ENCODE measurements at places on chromosomes 5 and 9.
A peak's percentile ranks its signal among the peaks of the same experiment; 100 is the strongest.

DNA sequence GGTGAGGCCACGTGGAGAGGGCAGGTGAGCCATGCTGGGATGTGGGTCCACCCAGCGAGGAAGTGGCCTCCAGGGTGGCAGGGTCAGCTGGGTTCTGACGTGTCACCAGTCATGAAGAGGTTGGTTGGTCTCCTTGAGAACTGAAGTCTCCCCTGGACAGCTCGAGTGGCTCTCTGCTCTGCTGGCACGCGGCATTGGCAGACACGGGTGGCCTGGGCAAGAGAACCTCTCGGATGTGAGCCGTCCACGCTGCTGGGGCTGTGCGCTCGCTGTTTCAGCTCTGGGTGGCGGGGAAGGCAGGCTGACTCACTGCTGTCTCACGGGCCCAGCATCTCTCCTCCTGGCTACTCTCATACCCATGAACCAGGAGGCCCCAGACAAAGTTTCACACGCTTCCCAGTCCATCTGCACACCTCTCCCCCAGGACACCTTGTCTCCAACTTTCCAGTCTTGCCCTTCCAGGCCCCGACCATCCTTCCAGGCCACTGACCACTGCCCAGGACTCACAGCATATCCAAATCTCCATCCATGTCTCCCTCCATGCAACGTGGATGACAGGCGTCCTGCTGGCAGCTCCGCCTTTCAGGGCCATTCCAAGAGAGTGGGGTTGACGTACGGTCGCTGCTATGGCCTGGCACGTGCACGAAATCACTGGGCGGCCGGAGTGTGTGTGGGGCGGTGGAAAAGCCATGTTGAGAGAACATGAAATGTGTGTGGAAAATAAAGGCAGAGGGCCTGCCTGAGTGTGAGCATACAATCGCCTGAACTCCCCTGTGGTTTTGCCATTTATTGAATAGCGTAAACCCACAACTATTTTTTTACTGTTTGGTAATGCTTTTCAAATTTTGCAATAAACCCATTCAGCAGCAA, 145.0 kb upstream of the COL5A1 start:
- no peak for DNase-seq

- no peak for DNase-seq
Observed at GRCh38 chr9:9996259-9996658, 616.5 kb downstream of the PTPRD start.

DNA sequence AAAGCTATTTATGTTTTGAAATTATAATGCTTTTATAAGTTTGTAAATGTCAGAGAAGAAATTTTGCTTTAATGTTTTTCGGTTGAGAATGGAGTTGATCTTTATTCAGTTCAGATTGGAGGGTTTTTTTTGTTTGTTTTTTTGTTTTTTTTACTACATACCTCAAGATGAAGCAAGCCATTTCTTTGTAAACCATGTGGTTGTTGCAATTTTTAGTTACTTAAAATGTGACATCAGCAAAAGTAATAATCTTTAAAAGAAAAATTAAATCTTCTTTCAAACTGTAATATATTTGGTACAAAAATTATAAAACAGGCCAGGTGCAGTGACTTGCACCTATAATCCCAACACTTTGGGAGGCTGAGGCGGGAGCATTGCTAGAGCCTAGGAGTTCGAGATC, 102.6 kb downstream of the CDC42SE2 start:
- DNase-seq, result no peak

DNA sequence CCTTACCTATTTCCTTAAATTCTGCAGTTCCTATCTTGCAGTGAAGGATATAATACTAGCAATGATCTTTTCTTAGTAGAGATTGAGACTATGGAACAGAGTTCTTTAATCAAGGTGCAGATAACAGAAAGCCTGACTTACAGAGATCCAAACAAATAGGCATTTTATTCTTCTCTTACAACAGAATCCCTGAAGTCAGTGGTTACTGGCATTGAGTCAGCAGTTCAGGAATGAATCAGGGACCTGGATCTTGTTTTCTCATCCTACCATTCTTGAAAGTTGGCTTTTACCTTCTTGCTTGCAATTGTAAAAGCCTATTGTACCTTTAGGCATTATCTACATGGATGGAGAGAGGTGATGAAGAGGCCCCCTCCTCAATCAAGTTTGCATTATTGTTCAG, 47.5 kb upstream of the TLE4 start:
- DNase-seq, result no peak

DNA sequence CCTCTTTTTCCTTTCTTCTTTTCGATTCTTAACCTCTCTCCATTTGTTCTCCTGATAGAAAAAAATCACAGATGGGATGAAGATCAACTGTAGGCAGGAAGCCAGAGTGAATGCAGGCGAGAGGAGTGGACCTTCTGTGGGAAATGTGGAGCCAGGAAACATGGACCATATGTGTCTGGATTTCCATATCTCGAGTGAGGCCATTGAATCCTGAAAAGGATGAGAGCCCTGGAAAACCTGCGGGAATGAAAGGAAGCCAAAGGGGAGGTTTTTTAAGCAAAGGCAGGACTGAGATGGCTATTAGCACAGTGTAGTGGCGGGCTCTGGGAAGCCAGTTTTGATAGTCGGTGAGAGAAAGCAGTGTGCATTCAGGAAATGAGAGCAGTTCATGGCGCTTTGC, 139.5 kb upstream of the C9orf72 start:
- DNase-seq, result no peak

- no peak for DNase-seq
Observed at GRCh38 chr9:84169240-84169639, 171.3 kb downstream of the SLC28A3 start.

- DNase-seq, result no peak
Observed at GRCh38 chr9:132749306-132749705, 79.0 kb downstream of the GTF3C4 start.

DNA sequence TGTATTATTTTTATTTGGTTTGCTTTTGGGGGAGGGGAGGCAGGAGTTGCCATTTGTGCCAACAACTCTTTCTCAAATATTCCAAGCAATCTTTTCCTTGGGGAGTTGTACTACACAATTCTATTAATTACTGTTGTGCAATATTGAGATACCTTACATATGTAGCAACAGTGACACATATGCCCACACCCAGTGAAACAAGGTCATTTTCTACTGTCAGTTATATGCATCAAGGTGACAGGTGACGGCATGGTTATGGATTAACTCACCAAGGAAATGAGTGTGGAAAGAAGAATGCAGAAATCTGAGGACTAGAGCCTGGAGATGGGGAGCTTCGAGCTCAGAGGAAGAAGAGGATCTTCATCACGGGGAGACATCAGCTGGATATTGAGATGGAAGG, 17.9 kb upstream of the MSMP start:
- DNase-seq, result peak; percentile 49

DNA sequence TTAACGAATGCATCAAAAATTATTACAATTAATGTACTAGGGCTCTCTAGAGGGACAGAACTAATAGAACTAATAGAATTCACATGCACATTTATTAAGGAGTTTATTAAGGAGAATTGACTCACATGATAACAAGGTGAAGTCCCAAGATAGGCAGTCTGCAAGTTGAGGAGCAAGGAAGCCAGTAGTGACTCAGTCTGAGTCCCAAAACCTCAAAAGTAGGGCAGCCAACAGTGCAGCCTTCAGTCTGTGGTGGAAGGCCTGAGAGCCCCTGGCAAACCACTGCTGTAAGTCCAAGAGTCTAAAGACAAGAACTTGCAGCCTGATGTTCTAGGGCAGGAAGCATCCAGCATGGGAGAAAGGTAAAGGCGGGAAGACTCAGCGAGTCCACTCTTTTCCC, 633.8 kb downstream of the SEMA5A start:
- DNase-seq, result no peak

DNA sequence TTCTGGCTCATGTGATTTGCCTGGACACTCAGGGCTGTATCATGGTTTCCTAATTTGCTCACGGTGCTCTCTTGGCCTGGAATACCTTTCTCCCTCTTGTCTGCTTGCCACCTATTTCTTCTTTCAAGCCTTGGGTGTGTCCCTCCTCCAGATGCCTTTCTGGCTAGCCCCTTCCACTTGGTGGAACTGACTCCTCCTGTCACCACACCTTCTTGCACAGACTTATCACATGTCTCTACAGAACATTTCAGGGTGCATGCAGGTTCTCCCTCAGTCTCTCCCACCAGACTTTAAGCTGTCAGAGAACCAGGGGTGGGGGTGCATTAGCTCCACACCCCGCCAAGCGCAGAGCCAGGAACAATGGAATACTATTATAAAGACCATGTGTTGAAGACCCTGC, 1.9 kb downstream of the TBC1D2 start:
- no peak for DNase-seq

All from DMS153 (cell line).